AG08396 (cell line): ENCODE measurements at places on chromosomes 7 and 10.
A peak's percentile ranks its signal among the peaks of the same experiment; 100 is the strongest.

- no peak for DNase-seq
Observed at GRCh38 chr7:2405601-2406345, 2.4 kb downstream of the CHST12 start.

DNA sequence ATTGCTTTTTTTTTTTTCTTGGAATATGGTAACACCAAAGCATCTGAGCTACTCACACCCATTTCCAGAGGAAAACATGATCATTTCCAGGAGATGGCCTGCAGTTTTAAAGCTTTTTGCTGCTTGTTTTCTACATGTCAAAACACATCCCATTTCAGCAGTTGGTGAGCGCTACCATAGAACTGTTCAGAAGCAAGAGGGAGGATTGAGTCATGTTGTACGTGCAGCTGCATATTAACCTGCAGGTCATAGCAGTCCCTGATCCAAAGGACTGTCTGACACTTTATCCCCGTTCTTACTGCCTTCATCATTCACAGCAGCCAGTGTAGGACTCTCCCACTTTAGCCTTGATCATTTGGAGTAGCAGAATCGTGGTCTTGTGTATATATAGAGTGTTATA lies 124.6 kb downstream of the AUTS2 start:
- DNase-seq = no peak

DNA sequence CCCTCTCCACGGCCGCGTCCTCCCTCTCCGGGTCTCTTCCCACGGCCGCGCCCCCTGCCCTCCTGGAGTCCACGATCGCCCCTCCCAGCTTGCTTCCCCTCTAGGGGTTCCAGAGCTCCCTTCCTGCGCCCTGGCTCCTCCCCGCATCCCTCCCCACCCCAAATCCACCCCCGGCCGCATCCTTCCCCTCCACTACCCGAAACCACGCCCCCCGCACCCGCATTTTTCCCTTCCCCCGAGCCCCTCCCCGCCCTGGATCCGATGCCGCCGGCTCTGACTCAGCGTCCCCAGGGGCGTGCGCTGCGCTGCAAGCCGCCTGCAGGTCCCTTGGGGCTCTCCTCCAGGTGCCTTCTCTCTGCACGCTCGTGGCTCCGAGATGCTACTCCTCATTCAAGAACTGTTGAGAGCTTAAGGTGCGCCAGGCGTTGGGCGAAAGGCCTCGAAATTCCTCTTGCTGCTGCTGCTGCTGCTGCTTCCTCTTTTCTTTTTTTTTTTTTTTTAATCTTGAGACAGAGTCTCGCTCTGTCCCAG lies 372 bp upstream of the TMEM130 start:
- peak; percentile 78 for DNase-seq

DNA sequence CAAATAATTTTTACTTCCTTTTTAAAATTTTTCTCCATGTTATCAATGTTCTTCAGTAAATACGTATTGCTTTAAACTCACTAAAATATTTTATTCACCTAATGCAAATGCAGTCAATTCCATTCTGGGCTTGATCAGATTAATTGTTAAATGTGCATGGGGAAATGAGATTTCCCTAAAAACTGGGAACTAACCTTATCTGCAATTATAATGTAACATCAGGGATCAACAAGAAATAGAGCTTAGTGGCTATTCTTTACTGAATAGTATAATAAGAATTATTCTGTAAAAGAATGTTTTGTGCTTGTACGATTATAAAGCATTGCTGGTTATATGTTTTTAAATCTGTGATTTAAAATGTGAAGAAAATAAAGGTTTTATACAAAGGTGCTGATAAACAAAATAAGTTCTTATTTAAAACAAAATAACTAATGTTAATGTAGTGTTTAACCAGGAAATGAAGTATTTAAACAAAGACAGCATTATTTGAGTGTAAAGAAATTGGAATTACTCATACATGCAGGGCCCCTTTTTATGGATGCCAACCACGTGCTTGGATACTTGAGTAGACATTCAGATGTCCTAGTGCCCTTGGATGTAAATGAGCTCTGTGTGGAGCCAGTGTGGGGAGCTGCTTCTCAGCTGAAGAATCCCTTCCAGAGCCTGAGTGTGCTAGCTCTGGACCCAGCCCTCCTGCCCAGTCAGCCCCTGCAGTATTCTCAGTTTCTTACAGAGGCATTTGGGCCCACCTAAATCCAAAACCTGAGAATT lies 84.2 kb downstream of the REEP3 start:
- DNase-seq = no peak

- peak; percentile 87 for DNase-seq
Observed at GRCh38 chr10:93080350-93081046, 6.8 kb downstream of the CYP26A1 start.

GRCh38 chr7:34058801-34059135 lies 153.4 kb downstream of the BMPER start:
- no peak for DNase-seq

DNA sequence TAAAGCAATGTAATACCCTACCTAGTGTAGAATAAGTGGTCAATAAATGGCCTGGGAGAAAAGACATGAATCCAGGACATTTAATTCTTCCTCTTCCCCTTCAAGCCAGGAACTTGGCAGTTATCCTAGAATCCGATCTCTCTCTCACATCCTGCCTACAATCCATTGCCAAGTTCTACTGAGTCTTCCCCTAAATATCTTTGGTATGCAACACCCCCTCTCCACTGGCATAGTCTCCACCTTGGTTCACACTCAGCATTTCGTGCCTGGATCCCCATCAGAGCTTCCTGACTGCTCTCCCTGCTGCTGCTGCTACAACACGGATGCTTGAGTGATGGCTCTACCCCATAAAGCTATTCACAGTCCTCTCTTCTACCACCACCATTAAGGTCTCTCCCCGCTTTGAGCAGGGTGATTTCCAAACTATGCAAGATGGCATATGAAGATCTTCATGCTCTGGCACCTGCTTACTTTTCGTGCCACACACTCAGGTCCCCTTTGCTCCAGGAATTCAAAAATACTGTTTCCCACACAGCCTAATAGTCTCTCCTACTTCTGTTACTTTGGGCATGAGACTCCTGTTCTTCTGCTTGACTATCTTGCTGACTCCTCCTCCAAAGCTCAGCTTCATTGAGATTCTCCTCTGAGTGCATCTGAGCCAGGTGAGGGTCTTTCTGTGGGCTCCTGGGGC lies 4.8 kb downstream of the ANK3 start:
- peak; percentile 88 for DNase-seq

DNA sequence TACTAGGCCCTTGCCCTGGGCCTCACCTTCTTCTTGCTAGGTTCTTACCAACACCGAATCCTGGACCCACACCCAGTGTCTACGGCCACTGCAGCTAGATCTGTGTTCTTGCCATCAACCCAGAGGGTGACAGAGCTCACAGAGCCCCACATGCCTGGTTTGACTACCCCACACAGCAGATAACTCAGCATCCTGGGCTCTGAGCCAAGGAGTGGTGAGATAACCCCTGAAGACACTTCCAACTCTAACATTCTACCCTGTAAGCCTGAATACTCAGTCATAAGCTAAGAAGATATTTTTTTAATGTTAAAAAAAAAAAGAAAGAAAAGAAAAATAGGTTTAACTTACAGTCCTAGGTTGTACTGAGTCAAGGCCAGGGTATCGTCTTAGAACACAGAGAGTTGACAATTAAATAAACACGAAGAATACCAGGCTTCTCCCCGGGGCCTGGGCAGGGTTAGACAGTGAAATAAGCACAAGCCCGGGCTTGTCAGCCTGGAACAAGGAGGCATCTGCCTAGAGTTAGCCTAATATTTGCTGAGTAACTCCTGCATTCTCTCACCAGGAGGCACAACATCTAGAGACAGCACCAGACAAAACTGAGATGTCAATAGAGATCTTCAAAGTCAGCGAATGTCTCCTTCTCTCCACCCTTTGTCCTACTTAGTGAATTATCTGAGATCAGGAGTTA lies 556.5 kb upstream of the LRRN3 start:
- DNase-seq = no peak

GRCh38 chr7:135844903-135845302 lies 96.3 kb upstream of the FAM180A start:
- DNase-seq = no peak

DNA sequence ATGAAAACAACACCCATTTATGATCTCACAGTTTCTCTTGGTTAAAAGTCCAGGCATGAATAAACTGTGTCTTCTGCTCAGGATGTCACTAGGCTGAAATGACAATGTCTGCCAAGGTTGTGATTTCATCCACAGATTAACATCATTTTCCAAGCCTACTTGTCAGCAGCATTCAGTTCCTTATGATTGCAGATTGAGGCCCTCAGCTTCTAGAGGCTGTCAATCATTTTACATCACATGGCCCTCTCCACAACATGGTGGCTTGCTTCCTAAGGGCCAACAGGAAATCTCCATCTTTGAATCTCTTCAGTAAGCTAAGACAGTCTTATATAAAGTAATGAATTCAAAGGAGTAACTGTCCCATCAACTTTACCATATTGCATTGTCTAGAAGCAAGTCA lies 377.6 kb downstream of the ANKRD7 start:
- DNase-seq = no peak

DNA sequence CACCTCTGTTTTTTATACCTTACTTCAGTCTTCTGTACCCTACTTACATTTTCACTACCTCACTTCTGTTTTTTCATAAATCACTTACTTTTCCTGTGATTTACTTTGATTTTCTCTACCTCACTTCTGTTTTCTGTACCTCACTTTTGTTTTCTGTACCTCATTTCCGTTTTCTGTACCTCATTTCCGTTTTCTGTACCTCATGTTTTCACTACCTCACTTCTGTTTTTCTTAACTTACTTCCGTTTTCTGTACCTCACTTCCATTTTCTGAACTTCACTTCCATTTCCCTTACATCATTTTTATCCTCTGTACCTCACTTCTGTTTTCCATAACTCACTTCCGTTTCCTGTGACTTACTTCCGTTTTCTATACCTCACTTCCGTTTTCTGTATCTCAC lies 492.0 kb upstream of the AKR1E2 start:
- DNase-seq = no peak

DNA sequence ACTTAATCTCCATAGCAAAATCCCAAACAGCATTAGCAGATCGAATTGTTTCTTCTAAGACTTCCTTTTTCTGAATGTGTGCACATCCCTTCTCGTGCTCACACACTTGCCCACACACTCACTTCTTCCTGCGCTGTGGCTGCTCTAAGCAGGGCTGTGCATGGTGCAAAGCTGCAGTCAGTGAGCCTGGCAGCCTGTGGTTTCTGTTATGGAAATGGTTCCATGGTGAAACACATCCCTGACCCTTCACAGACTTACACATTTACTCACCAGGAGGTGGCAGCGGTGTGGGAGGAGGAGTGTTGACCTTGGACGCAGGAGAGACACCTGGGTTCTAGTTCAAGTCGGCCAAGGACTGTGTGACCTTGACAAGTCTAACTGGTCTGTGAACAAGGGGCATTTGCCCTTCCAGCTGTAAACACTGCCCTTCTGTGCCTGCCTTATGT lies 24.9 kb downstream of the MTURN start:
- peak; percentile 24 for DNase-seq

GRCh38 chr10:19119191-19119590 lies 70.6 kb downstream of the MALRD1 start:
- DNase-seq = no peak

- no peak for DNase-seq
Observed at GRCh38 chr7:107077699-107078516, 33.4 kb downstream of the PRKAR2B start.

GRCh38 chr10:1299041-1299726 lies 243.0 kb downstream of the WDR37 start:
- DNase-seq = no peak

DNA sequence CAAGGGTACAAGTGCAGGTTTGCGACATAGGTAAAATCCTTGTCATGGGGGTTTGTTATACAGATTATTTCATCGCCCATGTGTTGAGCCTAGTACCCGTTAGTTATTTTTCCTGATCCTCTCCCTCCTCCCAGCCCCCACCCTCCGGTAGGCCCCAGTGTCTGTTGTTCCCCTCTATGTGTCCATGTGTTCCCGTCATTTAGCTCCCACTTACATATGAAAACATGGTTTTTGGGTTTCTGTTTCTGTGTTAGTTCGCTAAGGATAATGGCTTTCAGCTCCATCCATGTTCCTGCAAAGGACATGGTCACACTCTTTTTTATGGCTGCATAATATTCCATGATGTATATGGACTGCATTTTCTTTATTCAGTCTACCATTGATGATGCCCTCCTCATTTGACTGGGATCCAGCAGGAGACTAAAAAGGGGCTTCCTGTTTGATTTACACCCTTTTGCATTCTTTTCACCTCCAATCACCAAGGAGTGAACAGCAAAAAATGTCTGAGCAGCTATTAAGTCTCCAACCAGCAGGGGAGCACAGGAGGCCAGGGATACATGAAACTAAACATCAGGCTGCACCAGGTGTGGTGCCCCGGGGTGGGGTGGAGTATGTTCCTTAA lies 188.2 kb downstream of the SKIDA1 start:
- no peak for DNase-seq

- no peak for DNase-seq
Observed at GRCh38 chr7:92335574-92335973, 89.8 kb downstream of the ANKIB1 start.

DNA sequence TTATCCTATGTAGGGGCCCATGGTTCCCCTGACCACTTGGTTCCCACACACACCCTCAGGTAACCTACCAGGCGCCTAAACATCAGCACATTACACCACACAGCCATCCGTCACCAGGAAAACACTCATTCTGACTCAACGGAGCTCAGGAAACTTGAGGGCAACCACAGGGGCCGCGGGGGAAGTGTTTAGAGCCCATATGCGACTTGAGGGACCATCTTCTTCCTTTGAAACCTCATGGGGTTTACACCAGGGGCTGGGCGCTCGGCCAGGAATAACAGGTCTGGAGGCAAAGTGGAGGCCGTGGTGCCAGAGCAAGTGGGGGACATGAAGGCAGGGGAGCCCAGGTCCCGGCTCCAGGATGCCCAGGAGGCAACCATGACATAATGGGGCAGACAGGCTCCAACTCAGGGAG lies 1.5 kb downstream of the STX1A start:
- peak; percentile 79 for DNase-seq

- DNase-seq = no peak
Observed at GRCh38 chr7:42217053-42217452, 20.0 kb downstream of the GLI3 start.

- peak; percentile 83 for DNase-seq
Observed at GRCh38 chr10:120460776-120461175, 3.7 kb downstream of the PLPP4 start.
